ENCODE measurements at places on chromosomes 4 and X.
A peak's percentile ranks its signal among the peaks of the same experiment; 100 is the strongest.

DNA sequence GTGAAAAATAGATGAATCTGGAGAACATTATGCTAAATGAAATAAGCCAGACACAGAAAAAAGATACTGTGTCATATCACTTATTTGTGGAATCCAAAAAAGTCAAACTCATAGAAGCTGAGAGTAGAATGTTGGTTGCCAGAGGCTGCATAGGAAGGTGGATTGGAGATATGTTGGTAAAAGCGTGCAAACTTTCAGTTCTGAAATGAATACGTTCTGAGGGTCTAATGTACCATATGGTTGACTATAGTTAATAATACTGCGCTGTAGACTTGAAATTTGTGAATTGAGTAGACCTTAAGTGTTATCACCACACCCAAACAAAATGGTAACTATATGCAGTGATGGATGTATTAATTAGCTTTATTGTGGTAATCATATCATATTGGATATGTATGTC is 45.0 kb upstream of the UPRT start:
- no peak for DNase-seq

GRCh38 chrX:110341189-110342035 is 17.2 kb upstream of the RTL9 start:
- DNase-seq: no peak

- no peak for DNase-seq
Measured at GRCh38 chr4:27928761-27929540, 1068.3 kb downstream of the STIM2 start.

DNA sequence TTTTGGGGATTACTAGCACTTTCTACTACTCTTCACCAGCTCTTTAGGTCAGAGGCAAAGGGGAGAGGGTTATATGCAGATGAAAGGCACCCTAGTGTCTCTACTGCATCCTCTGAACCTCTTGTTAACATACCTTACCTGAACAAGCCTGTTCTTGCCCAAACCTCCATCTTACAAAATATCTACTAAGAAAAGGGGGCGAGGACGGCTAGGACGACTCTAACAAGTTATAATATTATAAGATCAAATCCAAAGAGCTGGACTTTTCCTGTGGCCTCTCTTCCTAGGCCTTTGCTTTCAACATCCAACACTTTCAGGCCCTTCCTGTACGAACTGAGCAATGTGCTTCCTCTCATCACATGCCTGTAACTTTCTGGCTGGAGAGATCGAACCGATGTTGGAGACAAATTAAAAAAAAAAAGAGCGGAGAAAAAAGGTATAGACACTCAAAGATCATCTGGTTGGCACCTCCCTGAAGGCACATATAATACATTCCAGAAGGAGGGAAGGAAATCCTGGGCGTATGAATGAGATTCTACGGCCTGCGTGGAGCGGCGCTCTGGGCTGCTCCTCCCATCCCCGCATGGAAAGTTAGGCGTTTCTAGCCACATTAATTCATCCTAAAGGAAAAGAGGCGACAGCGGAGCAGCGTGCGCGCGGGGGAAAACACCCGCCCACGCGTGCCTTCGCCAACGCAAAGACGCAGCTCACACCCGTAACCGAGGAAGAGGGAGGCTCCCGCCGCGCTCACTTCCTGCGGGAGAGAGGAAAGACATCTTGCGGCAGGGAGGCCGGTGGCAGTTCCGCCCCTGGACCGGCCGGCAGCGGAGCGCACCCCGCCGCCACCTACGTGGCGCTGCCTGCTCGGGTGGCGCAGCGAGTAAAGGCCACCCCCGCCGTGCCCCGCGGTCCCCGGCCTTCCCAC is 808 bp downstream of the PRDM5 start:
- DNase-seq: no peak

- peak; percentile 55 for DNase-seq
Measured at GRCh38 chr4:88672987-88673386, 24.6 kb downstream of the NAP1L5 start.

- DNase-seq: peak; percentile 50
Measured at GRCh38 chrX:104565791-104566680, at the start of gene IL1RAPL2. IL1RAPL2 (plus strand) TSS chrX:104566199.

DNA sequence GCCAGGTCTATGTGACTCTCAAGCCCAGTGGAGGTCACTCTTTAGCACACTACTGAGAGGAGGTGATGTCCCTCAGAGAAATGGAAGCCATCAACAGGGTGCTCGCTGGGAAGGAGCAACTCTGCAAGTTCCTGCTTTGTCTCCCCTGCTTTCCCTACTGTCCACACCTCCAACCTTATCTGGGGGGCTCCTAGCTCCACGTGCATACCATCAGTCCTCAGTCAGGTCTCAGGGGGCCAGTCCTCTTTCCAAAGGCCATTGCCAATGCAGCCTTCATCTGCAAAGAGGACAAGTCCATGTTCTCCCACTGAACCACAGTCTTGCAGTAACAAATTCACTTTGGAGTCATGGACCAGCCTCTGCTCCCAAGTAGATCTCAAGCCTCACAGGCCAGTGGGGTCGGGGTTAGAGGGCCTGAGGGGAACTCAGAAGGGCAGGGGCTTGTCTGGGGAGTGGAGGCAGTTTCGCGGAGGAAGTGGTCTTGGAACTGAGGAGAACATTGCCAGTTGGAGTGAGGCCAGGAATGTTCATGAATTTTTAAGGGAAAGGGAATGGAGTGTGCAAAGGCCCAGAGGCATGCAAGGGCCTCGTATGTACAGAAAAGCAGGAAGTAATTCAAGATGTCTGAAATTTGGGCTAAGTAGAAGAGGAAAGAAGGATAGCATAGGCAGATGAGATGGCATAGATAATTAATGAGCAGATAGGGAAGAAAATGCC is 8.9 kb downstream of the RTL5 start:
- no peak for DNase-seq

- no peak for DNase-seq
Measured at GRCh38 chr4:113057891-113058290, 8.4 kb downstream of the ANK2 start.

GRCh38 chr4:61543976-61544375 is 343.9 kb downstream of the ADGRL3 start:
- DNase-seq: no peak

- no peak for DNase-seq
Measured at GRCh38 chr4:40058121-40058520, 1.5 kb downstream of the N4BP2 start.

GRCh38 chrX:131614241-131614640 is 70.4 kb downstream of the OR13H1 start:
- no peak for DNase-seq

GRCh38 chr4:74486905-74487304 is 42.0 kb downstream of the AREG start:
- DNase-seq: no peak

DNA sequence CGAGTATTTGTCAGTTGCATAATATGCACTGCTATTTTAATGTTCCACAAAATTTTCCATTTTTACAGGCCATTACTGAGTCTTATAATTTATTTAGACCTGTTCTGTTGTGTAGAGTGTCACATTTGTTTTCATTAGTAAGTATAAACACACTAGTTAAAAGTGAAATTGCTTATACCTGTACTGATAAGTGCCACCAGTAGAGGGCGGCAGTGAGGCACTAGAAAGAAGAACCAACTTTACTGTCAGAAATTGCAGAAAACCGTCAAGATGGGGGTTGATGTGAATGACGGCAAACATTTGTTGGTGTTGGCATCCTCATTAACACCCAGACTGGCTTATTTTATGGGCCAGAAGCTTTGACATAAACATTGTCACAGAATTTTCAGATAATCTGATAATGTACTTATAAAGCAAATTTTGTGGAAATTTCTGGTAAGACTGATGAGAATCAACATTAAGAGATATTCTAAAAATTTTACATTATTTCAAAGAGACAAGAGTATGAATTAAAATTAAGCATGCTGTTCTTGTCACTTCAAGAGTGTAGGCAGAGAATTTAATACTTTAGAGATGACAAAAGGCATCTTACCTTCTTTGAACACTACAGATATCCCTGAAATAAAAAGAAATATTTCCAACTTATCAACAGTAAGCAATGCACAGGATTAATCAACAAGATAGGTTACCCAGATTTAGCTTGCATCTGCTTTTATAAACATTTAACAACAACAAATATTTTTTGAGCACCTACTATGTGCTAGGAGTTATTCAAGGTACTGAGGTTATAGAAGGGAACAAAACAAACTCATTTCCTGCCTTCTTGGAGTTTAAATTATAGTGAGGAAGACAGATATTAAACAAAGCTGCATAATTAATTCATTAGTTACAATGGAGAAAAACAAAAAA is 24.9 kb downstream of the ALPK1 start:
- DNase-seq: peak; percentile 68

GRCh38 chrX:122941806-122942205 is 242.3 kb upstream of the GRIA3 start:
- DNase-seq: no peak

GRCh38 chr4:43547561-43547960 is 655.0 kb downstream of the GRXCR1 start:
- no peak for DNase-seq

GRCh38 chr4:123345935-123346300 is 50.7 kb upstream of the SPRY1 start:
- no peak for DNase-seq

DNA sequence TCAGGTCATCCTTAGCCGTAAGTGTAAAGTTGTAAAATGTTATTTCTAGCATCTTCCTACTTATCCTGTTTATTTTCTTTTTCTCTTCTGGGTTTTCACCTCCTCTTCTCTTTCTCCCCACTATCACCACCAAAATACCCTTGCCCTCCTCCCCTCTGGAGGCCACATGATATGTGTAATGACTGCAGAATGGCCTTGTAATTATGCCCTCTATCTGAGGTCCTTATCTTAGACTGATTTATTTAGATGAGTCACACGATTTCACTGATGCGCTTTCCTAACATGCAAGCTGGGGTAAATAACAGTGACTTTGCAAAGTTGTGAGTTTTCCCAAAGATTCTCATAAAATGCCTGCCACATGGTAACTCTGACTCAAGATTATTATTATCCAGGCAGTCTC is 231.8 kb upstream of the GPRIN3 start:
- DNase-seq: no peak

DNA sequence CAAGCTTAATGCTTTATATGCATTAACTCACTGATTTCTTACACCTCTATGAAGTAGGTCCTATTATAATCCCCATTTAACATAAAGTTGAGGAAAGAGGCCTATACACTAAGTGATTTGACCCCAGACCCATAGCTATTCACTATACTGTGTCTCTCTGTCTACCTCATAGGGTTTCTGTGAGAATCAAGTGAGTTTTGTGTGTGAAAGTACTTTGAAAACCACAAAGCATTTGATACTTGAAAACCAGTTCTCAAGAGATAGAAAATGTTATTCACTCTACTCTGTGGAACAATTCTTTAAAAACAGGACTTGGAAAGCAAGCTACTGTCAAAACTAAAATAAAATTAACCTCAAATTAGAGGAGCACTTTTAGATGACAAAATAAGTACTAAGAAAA is 35.0 kb downstream of the SHROOM3 start:
- no peak for DNase-seq

DNA sequence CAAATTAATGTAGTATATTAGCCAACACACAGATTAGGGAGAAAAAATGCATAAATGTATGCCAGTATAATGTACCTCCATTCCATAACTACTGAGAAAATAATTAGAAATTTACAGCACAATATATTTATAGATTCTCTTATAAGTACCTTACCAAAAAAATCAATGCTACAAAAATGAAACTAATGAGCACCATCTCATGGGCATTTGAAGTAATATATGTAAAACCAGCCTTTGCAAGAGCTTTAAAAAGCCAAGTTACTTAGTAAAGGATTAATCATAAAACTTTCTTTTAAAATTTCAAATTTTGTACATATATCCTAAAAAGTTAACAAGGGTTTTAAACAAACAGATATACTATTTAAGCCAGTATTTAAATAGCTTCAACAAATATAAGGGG is 43.2 kb downstream of the LRBA start:
- no peak for DNase-seq

GRCh38 chrX:14027036-14027435 is 2.7 kb downstream of the GEMIN8 start:
- DNase-seq: peak; percentile 27

- no peak for DNase-seq
Measured at GRCh38 chr4:147039976-147040575, 94.4 kb upstream of the TTC29 start.

GRCh38 chr4:85867271-85867670 is 392.3 kb downstream of the ARHGAP24 start:
- DNase-seq: no peak

GRCh38 chr4:48436318-48436717 is 46.8 kb upstream of the SLC10A4 start:
- no peak for DNase-seq

DNA sequence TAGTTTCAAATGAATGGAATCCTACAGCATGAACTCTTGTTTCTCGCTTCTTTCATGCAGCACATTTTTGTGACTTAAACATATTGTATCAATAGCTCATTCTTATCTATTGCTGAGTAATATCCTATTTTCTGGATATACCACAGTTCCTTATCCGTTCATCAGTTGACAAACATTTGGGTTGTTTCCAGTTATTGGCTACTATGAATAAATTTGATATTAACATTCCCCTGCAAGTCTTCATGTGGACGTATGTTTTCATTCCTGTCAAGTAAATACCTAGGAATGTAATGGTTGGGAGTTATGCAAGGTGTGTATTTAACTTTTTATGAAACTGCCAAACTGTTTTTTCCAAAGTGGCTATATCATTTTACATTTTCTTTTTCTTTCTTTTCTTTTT is 114.0 kb upstream of the SH3RF1 start:
- no peak for DNase-seq

GRCh38 chrX:110384490-110384889 is 25.8 kb downstream of the RTL9 start:
- no peak for DNase-seq

- no peak for DNase-seq
Measured at GRCh38 chr4:24213961-24214360, 324.1 kb upstream of the PPARGC1A start.

GRCh38 chr4:7007142-7007907 is 35.8 kb upstream of the TADA2B start:
- DNase-seq: no peak

DNA sequence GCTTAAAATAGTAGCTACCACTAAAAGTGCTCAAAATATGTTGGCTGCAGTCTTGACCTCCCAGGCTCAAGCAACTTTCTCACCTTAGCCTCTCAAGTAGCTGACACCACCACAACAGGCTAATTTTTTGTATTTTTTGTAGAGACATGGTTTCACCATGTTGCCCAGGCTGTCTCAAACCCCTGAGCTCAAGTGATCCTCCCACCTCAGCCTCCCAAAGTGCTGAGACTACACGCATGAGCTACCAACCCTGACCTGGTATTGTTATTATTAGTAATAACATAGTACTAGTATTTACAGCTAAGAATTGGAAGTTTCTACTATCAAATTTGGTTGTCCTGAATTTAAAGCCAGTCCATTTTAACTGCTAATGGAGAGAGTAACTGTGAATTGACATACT is 18.0 kb downstream of the STAP1 start:
- no peak for DNase-seq

- DNase-seq: no peak
Measured at GRCh38 chr4:41178372-41179370, 35.7 kb downstream of the APBB2 start.

DNA sequence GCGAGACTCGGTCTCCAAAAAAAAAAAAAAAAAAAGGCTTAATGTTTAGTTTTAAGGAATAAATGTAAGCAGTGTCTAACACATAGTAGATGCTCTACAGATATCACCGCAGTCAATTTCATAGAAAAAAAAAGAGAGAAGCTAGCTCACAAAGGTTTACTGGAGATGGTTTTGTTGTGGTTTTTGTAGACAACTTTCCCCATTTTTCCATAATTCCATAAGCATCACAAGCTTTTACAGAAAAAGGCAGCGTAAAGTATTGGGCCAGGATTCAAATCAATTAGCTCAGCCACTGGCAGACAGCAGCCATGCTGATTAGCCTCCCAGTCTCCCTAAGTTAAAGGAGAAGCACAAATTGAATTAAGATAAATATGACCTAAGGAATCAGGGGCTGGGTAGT is 1.5 kb downstream of the GRSF1 start:
- DNase-seq: peak; percentile 23
